ENCODE measurements at places on chromosomes 12 and 14.

DNA sequence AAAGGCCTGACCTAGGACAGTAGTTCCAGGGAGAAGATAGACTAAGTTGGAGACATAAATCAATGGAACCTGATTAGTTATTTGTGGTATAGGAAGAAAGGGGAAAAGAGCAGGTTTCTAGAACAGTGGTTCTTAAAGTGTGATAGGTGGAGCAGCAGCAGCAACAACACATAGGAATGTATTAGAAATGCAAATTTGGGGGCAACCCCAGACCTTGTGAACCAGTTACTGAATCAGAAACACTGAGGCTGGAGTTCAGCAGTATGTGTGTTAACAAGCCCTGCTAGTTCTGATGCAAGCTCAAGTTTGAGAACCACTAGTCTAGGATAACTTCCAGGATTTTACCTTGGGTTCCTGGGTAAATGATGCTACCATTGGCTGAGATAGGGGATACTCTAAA lies 308.7 kb downstream of the EMP1 start:
- DNase-seq: no peak

GRCh38 chr12:123712780-123713319 lies 697 bp downstream of the ATP6V0A2 start:
- no peak for DNase-seq

GRCh38 chr12:123269395-123269892 lies 2.2 kb downstream of the CDK2AP1 start:
- peak; percentile 60 for DNase-seq

DNA sequence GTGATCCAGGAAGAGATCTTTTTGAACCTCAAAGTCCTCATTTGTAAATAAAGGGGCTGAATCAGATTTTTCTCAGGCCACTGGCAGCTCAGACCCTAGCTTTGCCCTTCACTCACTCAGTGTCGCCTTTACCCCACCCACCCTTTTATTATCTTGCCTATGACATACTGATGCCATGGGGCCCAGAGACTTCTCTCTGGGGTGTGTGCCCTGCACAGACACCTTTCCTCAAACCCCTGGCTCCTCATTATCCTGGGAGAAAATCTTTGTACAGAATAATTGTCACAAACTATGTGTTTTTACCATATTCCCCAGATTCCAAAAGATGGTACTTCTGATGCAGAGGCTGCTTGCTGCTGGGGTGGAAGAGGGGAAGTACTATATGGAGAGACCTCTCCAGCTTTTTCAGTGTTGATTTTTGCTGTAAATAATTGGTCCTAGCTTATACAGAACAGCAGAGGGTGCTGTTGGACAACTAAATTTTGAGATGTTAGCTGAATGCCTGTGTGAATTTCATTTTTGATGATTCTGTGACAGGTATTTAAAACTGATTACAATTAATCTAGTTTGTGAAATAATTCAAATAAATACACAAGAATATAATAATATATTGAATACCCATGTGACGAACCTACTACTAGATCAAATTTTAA lies 53.9 kb upstream of the DCD start:
- peak; percentile 42 for DNase-seq

DNA sequence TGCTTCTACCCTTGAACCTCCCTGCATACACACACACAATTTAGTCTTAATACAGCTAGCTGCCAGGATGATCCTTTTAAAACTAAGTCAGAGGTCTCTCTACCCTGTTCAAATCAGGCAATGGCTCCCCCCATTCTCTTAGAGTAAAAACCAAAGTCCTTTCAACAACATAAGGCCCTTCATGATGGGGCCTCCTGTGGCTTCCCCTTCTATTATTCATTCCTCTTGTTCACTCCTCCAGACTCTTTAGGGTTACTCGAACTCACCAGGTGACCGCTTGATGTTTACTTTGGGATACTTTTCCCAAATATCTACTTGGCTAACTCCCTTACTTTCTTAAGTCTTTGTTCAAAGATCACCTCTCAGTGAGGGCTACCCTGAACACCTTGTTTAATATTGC lies 30.4 kb downstream of the DENND5B start:
- DNase-seq: no peak

GRCh38 chr12:64034901-64035576 lies 187.1 kb downstream of the KICS2 start:
- DNase-seq: peak; percentile 12

DNA sequence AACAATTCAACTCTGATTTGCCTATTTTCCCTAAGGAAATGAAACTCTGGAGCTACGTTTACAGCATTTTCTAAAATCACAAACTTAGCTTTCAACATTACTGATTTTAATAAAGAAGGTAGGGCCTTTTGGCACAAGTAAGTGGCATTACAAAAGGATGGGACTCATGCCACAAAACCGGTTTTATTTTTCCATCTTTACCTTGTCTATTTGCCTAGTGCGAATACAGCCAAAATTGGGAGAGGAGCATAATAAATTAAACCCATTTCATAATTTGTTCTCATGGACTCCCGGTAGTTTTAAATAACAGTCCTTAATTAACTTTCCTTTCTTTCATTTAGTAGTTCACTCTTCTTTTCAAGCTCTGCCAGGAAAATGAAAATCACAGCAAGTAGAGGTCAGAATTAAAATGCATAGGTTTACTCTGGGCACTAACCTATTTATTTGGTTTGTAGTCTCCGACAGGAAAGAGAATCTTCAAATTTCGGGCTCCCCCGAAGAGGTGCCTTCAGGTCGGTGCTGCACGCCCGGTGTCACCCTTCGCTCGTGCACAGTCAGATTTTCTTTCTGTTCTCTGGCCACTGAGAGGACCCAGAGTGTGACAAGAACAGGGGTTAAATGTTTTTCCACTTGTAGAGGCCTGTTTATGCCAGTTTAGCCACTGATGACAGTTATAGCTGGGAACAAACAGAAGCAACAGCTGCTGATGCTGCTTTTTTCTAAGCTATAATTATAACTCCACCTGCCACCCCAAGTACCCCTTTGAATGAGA lies at the start of gene BEST3:
TSS of gene BEST3 (minus strand) at position 535 of the 772 bp plus-strand sequence. CDS start 1,505 bp downstream, outside the sequence.
- DNase-seq: no peak

DNA sequence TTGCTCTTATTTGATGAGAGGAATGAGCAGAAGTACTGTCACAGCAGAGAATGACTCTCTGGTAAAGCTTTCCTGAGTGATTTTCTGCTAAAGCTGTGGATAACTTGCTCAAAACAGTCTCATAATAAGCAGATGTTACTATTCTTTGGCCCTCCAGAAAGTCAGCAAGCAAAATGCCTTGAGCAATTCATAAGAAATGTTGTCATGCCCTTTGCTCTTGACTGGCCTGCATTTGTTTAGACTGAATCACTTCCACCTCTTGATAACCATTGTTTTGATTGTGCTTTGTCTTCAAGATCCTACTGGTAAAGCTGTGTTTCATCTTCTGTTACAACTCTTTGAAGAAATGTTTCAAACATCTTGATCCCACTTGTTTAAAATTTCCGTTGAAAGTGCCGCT lies 457.9 kb upstream of the FOXG1 start:
- DNase-seq: no peak

GRCh38 chr14:50069325-50069724 lies 47.0 kb downstream of the VCPKMT start:
- DNase-seq: no peak

GRCh38 chr14:104826861-104827176 lies 25.9 kb downstream of the ZBTB42 start:
- DNase-seq: no peak

Data from GM10248 (cell line).